ENCODE measurements at places on chromosomes 5 and 9. TPM values are rescaled to one million over a fixed set of nuclear protein-coding genes. Genes with fewer than 3 reads are reported as not detected.

PTGS1 gene
- total RNA-seq = 0.20 TPM

ZFP2 gene
- 0.15 TPM for total RNA-seq

ECM2 gene
- total RNA-seq = not detected

N4BP3 gene
- 4.4 TPM for total RNA-seq

SLC34A3 gene
- not detected for total RNA-seq

PCDHGC3 gene
- not detected for total RNA-seq

SUSD3 gene
- total RNA-seq = 71.4 TPM

ADAMTS19 gene
- total RNA-seq = not detected

C5orf58 gene
- not detected for total RNA-seq

CACNA1B gene
- total RNA-seq = not detected

SKP2 gene
- total RNA-seq = 37.9 TPM

DMAC1 gene
- total RNA-seq = 46.5 TPM

SPINK6 gene
- total RNA-seq = not detected

MLANA gene
- total RNA-seq = not detected

C6 gene
- total RNA-seq = not detected

SHROOM1 gene
- total RNA-seq = 2.5 TPM

PCDHGB6 gene
- total RNA-seq = not detected

PRUNE2 gene
- 1.0 TPM for total RNA-seq

Measured in activated CD4-positive, alpha-beta memory T cell treated with anti-CD3 and anti-CD28 coated beads, Interleukin-2, amount 10 ng/mL, durations not matched to agents 7 days and 5 days (primary cell).